Stimulated activated naive CD8-positive, alpha-beta T cell treated with anti-CD3 and anti-CD28 coated beads, Interleukin-15, amount 100 ng/mL, for 72 hours (primary cell): ENCODE measurements at places on chromosomes 3 and 15.

DNA sequence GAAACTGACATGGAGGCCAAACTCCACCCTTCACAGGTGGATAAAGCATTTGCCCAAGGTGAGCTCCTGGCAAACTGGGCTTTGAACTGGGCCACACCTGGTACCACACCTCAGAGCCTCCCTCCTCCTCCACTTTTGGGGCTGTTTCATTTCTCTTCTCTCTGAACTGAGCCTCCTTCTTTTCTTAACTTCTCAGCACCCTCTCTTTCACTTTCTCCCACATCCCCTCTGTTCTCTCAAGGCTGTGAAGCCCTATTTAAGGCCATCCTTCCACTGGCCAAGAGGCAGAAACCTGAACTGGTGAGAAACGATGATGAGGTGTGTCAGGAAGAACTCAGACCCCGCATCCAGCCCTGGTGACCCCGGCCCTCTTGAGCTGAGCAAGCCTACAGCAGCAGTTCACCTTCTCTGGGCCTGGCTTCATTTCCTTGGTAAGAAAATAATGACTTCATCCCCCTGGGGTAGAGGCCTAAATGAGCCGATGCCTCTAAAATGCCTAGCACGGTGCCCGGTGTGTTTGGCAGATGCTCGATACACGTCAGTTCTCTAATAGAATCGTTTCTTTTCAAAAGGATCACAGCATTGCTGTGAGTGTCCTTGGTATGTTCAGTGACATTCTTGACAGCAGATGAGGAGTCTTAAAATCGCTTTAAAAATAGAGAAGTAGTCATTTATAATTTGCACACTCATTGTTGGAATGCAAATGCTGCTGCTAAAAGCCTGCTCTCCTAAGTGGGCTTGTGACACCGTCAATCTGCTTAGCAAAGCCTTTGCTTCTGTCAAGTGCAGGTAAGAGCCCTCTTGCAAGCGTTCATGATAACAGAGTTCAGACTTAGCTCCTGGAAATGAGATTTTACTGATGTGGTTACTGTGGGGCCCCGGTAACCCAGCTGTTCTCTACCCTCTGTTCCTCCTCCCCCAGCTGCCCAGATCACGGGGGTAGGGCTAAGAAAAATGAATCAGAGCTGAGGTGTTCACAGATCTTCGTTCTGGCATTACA lies 97.7 kb upstream of the ATP2B2 start:
- peak; percentile 56 for DNase-seq

- no peak for DNase-seq
Measured at GRCh38 chr3:138861798-138862197, 27.1 kb upstream of the PIK3CB start.

GRCh38 chr3:196868297-196868661 lies 559 bp downstream of the SENP5 start:
- peak; percentile 27 for DNase-seq

DNA sequence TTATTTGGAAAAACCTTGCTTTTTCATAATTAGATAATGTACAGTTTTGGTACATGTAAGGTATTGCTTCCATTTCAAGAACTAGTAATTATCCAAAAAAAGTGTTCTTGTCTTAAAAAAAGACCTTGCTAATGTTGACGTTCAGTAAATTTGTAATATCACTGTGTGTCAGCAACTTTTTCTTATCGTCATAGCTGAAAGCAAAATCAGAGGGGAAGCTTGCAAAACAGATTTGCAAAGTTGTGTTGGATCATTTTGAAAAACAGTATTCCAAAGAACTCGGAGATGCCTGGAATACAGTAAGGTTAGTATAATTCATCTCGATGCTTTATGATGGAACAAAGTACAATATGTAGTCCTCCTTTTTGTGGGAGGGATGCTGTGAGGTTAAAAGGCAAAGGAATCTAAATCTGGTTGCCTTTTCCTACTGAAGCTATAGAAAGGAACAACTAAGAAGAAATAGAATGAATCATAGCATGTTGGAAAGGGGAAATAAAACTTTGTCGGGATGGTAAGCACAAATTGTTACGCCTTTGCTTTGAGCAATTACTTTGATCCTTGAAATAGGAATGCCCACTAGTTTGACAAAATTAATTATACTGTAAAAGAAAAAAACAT lies 1.5 kb downstream of the NSUN3 start:
- DNase-seq = no peak

- DNase-seq = no peak
Measured at GRCh38 chr3:196948442-196949284, 6.3 kb upstream of the NCBP2 start.

- no peak for DNase-seq
Measured at GRCh38 chr3:138943724-138944653, 2.9 kb downstream of the FOXL2 start.

DNA sequence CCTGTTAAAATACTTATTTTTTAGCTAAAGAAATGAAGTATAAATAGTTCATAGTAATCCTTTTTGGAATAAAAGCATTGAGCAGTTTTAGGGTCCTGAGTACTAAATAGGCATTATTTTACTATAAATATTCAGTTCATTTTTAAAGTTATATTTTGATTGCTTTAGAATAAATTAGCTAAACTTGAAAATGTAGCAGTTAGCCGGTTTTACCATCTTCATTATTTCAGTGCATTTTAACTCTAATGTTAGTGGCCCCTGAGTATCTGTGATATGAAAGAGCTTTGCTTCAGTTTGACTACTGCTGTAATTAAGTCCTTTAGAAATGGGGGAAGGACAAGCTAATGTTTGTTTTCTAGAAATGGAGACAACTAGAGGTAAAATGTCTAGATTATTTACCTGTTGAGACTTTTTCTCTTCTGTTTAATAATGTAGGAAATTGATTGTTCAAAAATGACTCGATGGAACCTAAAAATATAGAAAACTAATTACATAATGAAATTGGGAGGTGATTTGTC lies 3.6 kb downstream of the SMC4 start:
- DNase-seq = no peak

- no peak for DNase-seq
Measured at GRCh38 chr3:111621535-111621934, 26.4 kb upstream of the ZBED2 start.

DNA sequence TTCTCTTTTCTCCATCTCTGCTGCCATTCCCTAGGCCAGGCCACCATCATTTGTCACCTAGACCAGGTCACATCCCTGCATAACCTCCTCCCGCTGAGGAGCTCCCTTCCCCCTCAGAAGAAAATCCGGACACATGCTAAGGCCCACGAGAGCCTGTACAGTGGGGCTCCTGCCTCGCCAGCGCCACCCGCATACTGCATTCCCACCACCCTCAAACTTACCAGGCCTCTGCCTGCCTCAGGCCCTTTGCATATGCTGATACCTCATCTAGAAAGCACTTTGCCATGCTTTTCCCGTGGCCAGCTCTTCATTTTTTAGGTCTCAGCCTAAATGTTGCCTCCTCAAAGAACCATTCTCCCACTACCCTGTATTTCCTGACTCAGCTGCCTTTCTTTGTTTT lies 220.1 kb upstream of the CTDSPL start:
- DNase-seq = no peak

DNA sequence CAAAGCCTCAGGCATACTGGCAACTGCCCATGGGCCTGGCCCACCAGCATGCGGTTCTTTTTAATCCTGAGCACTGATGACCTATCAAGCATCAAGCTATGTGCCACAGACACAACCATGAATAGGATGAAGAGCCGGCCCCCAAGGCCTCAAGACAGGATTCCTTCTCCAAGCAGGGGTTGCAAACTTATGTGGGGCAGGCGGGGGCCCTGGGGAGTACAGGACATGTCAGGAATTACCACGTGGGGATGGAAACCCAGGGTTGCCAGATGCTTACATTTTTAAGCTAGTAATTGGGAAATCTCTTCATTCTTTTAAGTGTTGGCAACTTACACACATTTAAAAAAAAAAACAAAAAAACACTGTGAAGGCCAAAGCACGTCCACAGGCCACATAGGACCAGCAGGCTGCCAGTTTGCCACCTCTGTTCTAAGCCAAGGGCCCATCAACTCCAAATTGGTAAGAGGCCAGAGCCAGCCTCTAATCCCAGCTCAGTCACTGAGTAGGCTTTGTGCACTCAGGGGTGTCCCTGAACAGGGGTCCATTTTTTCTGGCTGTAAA lies 32.8 kb downstream of the BDH1 start:
- no peak for DNase-seq

DNA sequence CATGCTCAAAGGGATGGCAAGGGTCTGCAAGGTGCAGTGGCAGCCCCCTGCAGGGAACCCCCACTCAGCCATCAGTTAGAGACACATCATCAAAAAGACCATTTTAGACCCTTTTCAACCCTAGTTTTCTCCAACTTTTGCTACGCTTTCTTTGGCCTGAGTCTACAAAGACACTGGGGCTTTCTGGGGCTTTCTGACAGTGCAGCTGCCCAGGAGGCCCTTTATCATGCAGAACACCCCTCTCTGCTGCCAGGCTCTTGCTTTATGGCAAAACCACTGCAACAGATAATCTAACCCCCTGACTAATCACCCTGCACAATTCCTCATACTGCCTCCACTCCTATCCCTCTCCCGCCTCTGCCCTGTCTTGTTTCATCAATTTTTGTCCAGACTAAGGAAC lies 2.4 kb downstream of the NMNAT3 start:
- no peak for DNase-seq

GRCh38 chr3:151817473-151817872 lies 3.6 kb downstream of the AADAC start:
- DNase-seq = no peak

GRCh38 chr3:17315897-17316296 lies 426.5 kb downstream of the TBC1D5 start:
- DNase-seq = no peak

DNA sequence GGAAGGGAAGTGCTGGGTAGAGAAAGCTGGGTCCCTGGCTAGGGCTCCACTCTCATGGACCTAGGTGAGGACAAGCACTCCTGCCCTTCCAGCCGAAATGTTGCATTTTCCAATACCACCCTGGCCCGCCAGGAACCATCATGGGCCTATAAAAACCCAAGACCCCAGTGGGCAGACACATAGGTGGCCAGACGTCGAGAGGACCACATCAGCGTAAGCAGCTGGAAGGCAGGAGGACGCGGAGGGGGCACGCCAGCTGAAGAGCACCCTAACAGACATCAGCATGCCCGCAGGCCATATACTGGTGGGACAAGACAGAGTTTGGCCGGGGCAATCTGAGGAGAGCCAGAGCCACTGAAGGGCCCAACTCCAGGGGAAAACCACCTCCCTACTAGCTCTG lies 98.3 kb downstream of the GBE1 start:
- no peak for DNase-seq

GRCh38 chr3:29240248-29240647 lies 40.6 kb upstream of the RBMS3 start:
- no peak for DNase-seq

DNA sequence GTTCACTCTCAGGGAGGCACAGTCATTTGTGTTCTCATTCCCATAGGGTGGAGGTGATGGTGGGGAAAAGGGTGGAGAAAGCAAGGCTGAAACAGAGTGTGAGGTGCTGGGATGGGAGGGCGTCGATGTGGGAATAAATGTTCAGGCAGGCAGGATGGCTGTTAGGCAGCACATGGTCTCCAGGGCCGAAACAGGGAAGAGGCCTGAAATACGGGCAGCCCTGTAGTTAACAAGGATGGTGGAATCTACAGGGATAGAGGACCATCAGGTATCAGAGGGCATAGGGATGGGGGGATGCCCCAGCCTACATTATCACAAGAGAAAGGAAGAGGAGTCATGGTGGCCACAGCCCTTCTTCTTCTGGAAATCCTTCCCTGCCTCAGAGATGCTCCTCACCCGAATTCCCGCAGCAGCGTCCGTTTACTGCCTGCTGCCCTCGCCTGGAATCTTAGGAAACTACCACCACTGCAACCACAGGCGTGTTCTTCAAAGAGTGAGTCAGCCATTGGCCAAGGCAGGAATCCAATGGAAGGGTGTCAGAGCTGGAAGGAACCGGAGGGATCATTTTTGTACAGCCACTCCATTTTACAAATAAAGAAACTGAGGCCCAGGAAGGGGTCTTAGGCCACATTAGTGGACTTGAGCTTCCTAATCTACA lies 49.7 kb upstream of the POMGNT2 start:
- no peak for DNase-seq

GRCh38 chr3:87196879-87197278 lies 30.2 kb upstream of the CHMP2B start:
- no peak for DNase-seq

DNA sequence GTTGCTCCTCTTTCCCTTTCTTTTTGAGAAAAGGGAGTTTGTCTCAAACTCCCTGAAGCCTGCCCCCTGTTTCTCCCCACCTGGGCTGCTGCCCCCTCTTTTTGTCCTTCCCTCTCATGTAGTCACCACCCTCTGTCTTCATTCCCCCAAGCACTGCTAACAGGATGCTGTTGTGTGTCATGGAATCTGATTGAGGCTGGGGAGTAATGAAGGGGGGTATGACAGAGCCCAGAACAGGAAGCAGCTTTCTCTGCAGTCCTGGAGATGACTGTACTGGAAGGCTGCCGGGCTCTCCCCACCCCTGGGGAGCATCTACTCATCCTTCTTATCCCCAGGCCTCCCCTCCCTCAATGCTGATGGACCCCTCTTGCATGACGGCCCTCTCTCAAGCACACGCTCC lies 181.6 kb downstream of the ABHD5 start:
- no peak for DNase-seq

GRCh38 chr3:176609361-176609760 lies 587.9 kb downstream of the TBL1XR1 start:
- DNase-seq = no peak

DNA sequence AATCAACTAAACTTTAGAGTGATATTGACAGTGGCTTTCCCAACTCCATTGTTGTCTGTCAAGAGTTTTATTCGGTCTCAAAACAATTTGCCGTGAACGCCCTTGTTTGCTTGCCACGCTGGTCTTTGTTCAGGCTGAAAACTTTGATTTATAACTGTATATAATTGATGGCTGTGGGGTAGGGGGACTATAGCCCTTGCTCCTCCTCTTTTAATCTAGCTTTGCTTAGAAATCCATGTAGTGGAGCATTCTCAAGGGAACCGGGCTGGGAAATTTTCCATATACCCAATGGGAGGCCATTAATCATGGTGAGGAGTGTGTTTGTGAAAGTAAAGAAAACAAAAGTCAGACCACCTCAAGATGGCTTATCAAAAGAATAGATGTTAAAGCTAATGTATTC lies 339.8 kb upstream of the RARB start:
- no peak for DNase-seq

- DNase-seq = no peak
Measured at GRCh38 chr15:85890620-85890980, 95.9 kb upstream of the KLHL25 start.

DNA sequence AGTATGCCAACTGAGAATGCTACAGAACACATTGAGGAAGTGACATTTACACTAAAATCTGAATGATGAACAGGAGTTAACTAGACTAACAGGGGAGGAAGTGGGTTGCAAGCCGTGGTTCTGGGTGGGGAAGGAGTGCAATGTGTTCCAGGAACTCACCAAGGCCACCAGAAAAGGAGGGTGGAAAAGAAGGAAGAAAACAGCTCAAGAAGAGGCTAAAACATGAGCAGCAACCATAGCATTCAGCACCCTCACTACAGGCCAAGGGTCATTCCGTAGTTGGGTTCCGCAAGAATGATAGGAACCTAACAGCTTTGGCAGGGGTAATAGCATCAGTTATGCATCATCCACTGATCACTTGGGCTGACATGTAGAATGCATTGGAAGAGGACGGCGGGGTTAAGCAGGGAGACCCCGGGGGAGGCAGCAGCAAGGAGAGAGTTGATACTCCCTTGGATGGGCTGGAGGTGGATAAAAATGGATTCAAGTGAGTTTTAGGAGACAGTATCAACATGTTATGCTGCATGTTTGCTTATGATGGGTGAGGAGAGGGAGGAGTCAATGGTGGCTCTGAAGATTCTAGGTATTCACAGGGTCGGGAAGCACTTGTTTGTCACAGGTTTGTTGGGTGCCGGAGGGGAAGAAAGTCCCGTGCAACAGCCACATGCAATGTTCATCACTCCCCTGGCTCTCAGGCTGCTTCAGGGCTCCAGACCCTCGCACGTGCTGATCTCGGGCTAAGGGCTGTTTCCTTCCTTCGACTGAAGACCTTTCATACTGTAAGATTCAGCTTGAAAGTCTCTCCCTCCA lies 53.2 kb downstream of the LIPC start:
- DNase-seq = no peak
